IgD-negative memory B cell (primary cell): ENCODE measurements at places on chromosomes 2 and 18. TPM values are rescaled to one million over a fixed set of nuclear protein-coding genes. Genes with fewer than 3 reads are reported as not detected.

FSHR gene
- polyA plus RNA-seq, result not detected

GPR35 gene
- not detected for polyA plus RNA-seq

ALPI gene
- polyA plus RNA-seq, result not detected

ATL2 gene
- polyA plus RNA-seq, result 24.6 TPM

LTBP1 gene
- polyA plus RNA-seq, result not detected
